Fibroblast of mammary gland (primary cell): ENCODE measurements at places on chromosomes 13 and 19.

DNA sequence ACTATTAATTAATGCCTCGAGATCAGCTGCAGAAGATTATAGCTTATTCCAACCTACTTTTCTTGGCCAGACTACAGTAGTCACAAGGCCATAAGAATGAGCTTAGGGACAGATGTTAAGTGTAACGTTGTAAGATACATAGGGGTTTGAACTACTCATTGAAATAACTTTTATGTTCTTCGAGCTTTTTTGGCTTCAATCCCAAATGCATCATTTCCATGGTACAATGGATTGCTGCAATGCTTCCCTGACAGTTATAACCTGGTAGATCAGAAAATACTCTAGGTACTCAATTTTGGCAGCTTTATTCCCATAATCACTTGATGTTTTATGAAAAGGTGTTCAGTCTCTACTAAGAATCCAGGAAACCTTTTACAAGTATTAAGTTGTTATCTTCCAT is 2216.7 kb upstream of the PCDH20 start:
- DNase-seq, result no peak

GRCh38 chr19:888581-889385 is 4.2 kb downstream of the MED16 start:
- DNase-seq, result no peak

GRCh38 chr13:73482556-73482955 is 423.8 kb downstream of the KLF5 start:
- DNase-seq, result no peak

DNA sequence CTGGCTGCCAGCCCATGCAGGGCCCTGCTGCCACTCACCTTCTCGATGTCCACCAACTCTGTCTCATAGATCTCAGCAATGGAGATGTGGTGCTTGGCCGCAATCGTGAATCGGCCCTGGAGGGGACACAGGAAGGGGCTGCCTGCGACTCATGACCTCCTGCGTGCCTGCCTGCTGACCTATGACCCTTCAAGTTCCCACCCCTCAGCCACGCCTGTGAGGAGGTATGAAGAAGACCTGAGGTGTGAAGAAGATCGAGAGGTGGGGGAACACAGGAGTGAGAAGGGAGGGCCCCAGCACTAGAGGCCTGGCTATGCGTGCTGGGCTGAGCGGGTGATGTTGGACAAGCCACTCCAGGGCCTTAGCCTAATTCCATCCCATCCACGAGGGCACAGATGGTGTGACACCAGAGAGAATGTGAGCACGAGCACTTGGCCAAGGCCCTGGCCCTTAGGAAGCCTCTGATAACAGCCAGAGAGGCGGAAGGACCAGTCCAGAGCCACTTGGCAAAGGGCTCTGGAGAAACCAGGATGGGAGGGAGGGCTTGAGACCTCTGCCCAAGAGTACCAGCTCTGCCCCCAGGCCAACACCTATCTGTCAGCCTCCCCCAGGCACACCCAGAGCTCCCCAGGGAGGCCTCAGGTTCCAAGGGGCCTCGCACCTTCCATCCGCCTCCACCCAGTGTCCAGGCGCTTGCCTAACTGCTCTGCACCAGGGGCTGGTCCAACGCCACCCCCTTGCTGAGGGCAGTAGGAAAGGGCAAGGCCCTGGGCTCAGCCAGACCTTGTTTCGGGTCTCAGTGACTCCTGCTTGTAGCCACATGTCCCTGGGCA is 9.6 kb upstream of the KPTN start:
- no peak for DNase-seq

DNA sequence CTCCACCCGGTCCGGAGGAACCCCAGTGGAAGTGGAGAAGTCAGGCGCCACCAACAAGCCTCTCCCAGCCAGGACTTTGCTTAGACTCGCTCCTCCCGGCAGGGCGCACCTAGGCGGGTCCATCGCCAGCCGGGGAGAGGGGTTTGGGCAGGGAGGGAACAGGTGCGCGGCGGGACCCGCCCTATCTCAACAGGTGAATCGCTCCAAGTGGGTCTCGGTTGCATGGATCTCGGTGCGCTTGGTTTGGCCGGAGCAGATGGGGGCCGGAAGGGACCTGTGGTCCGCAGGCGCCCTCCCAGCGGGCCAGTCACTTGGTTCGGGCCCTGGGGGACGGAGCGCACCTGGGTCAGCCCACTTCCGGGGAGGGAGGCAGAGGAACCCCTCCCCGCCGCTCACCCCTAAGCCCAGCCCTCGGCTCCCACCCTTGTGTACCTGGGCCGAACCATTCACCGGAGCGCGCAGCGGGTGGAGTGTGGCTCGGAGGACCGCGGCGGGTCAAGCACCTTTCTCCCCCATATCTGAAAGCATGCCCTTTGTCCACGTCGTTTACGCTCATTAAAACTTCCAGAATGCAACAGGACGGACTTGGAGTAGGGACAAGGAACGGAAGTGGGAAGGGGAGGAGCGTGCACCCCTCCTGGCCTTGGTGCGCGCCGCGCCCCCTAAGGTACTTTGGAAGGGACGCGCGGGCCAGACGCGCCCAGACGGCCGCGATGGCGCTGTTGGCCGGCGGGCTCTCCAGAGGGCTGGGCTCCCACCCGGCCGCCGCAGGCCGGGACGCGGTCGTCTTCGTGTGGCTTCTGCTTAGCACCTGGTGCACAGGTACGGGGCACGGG is at the start of gene LSR:
Gene LSR, plus strand, starts transcription at position 693 of the 836 bp plus-strand sequence. Its CDS starts 21 bp downstream, at position 714.
- no peak for DNase-seq

GRCh38 chr13:37369616-37370015 is 229.0 kb downstream of the POSTN start:
- DNase-seq, result peak; percentile 41

- peak; percentile 25 for DNase-seq
Measured at GRCh38 chr19:52536448-52536800, 9.0 kb downstream of the ZNF808 start.

GRCh38 chr19:18649371-18650020 is 12.7 kb downstream of the KLHL26 start:
- peak; percentile 30 for DNase-seq

GRCh38 chr19:4654437-4655361 is 15.4 kb downstream of the TNFAIP8L1 start:
- DNase-seq, result no peak

DNA sequence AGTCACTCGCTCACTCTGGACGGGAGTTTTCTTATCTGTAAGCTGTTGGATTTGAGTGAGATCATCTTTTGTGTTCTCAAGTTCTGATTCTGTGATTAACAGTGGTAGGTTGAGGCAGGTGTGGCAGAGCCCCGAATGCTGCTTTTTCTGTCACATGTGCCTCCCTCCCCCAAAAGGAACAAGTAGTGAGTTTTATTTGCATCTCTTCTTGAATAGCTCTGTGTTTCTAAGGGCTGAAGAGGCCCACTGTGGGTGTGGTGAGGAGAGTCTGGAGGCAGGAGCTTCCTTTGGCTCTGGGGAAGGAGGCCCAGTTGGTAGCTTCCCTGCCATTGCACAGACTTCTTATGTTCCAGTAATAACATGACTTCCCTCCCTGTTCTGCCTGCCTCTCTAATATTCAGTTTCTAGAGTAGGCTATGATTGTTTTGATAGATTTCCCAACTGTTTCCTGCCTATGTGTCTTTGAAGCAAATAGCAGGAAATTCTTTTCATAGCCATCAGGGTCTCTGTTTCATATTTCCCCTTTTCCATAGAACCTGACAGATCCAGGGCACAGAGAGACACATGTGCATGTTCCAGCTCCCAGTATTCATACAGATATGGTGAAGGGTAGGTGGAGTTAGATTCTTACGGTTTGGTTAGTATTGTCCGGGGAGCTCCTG is 23.9 kb upstream of the CXCL17 start:
- DNase-seq, result no peak

DNA sequence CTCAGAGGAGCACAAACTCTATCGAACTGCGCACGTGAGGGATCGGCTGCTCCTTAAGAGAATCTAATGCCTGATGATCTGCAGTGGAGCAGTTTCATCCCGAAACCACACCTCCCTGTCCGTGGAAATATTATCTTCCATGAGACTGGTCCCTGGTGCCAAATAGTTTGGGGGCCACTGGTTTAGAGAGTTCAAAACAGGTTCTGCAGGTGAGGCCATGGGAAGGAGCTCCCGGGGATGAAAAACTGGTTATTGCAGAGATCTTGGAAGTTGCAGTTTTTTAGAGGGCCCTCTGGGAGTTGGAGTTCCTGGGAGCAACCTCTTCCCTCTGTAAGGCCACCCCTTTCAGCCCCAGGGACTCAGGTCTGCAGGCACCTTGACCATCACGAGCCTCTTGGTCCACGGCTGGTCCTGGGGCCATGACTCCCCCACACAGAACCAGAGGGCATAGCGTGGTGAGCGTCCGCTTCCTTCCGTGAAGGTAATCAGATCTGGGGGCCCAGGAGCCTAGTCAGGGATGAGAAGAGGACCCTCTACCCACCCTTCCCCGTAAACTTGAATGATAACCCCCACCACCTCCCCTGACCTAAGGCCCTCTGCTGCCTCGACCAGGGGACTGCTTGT is 5.2 kb downstream of the IRF3 start:
- no peak for DNase-seq

- peak; percentile 28 for DNase-seq
Measured at GRCh38 chr19:7575434-7576040, 20.1 kb upstream of the CAMSAP3 start.

DNA sequence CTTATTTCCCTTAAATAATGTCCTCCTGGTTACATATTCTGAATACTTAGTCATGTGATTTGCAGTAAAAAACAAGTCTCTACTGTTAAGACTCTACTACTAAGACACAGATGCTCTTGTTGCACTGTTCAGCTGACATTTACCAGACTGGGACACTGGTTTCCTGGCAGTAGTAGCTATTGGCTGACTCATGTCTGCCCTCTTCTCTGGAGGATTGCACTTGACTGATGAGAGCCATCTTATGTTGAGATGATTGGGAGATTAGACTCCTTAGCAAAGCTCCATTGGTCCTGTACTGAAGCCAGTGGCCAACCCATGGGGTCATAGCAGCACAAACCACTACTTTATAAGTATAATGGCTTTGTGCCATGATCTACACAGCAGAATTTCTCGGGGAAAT is 1672.6 kb upstream of the PCDH20 start:
- peak; percentile 56 for DNase-seq

GRCh38 chr13:40109351-40109844 is 453.9 kb downstream of the COG6 start:
- DNase-seq, result peak; percentile 98

DNA sequence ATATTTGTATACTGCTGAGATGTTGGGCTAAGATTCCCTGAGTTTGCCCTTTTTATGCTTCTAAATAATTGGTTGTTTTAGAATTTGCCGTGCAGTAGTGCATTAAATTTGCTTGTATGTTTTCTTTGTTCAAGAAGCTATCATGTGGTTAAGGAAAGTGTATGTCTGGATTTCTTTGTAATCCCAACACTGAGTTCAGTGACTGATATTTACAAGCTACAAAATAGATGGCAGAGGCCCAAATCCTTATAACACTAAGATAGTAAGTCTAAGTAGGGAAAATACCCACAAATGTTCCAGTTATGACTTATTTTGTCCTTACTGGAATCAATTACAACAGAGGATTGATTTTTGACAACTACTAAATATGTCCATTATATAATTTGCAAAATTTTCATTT is 435.0 kb upstream of the KLF12 start:
- no peak for DNase-seq

DNA sequence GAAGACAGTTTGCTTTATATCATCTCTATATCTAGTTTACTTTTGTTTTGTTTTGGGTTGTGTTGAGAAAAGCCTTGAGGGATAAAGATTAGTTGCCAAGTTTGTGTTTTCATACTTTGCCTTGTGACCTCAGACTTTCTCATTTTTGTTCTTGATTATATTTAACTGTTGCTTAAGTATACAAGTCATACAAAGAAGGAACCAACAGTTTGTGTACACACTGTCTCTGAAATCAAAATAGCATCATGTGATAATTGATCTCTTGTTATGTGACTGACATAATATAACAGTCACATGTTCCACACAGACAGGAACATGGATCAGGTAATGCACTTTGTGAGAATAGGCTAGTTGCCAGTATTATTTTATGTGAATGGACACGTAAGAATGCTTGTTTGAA is 70.8 kb downstream of the SHISA2 start:
- DNase-seq, result no peak
